ENCODE measurements at places on chromosomes 5 and 9.

GRCh38 chr5:154654486-154655371 is 100.4 kb upstream of the LARP1 start:
- no peak for DNase-seq

DNA sequence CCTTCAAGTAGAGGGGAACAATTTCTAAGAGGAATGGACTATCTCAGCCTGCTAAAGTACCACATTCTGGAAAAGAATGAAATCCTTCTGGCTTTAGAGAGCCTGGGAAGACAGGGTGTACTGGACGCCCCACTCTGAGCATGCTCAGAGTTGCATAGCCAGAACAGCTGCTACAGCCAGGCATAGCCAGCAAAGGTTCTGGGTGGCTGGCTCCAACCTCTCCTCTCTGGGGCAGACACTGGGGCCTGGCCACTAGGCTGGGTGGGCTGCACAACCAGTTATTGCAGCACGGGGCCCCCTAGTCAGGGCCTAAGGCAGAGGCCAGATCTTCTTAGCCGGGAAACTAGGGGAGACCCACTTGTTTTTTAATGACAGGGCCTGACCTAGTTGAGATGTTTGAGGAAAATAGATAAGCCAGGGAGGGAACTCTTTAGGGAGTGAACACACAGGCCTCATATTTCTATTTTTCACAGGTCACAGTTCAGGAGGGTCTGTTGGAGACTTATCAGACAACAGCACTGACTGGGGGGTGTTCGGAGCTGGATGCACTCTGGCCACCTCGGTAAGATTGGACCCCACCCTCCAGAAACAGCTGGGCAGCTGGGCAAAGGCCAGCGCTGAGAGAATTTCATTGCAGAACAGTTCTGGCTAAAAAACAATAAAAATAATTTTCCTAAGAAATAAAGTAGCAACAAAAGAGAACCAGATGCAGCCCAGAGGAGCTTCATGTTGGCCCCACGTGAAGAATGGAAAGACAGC is 142.9 kb downstream of the LPAR1 start:
- DNase-seq: no peak

DNA sequence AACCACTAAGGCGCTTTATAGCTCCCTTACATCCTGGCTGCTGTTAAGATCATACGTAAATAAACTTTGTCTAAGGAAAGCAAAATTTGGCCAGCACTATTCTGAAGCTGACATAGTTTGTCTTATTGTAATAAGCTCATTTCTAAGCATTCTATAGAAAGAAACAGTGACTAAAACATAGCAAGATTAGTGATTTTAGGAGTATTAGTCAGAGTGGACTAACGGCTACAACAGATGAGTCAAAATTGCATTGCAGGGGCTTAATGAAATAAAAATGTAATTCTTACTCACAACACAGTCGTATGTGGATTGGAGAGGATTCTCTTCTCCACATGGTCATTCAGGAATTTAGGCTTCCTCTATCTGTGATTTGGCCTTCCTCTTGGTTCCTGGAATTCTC is 347.6 kb downstream of the GADD45G start:
- no peak for DNase-seq

DNA sequence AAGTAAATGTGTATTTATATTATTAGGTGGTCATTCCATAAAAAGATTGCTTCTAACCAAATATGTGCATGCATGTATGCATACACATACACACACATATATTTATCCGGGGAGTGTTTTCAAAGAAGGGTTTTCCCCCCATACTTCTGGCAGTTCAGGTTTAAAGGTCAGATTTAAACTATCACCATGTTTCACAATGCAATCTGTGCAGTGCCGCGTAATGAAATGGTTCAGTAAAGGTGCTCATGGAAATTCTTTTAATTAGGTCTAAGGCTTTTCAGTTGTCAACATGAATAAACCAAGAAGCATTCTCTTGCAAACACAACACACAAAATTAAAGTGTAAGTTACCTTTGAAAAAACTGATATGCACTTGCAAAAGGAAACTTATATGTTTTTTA is 211.0 kb downstream of the CRB2 start:
- DNase-seq: no peak

- no peak for DNase-seq
These were observed 8.8 kb upstream of the TENT4A start for GRCh38 chr5:6704361-6704851.

DNA sequence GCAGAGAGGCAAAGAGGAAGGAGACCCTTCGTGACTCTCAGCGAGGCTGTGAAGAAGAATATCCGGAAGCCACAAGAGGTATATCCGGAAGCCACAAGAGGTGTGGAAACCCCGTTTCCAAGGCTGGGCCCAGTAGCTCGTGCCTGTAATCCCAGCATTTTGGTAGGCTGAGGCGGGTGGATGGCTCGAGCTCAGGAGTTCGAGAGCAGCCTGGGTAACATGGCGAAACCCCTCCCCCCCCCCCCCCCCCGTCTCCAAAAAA is 612 bp upstream of the BBLN start:
- DNase-seq: no peak

DNA sequence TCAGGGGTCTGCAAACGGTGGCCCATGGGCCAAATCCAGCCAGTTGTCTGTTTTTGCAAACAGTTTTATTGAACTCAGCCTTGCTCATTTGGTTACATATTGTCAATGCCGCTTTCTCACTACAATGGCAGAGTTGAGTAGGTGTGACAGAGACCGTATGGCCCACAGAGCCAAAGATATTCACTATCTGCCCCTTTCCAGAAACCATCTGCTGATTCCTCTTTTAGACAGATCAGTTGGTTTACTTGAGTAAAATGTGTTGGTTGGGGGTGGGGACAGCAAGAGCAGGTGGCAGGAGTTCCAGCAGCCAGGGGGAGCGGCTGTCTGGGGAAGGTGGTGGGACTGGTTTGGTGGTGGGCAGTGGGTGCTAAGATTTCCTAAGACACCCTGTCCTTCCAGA is 54.8 kb downstream of the COL27A1 start:
- DNase-seq: no peak

DNA sequence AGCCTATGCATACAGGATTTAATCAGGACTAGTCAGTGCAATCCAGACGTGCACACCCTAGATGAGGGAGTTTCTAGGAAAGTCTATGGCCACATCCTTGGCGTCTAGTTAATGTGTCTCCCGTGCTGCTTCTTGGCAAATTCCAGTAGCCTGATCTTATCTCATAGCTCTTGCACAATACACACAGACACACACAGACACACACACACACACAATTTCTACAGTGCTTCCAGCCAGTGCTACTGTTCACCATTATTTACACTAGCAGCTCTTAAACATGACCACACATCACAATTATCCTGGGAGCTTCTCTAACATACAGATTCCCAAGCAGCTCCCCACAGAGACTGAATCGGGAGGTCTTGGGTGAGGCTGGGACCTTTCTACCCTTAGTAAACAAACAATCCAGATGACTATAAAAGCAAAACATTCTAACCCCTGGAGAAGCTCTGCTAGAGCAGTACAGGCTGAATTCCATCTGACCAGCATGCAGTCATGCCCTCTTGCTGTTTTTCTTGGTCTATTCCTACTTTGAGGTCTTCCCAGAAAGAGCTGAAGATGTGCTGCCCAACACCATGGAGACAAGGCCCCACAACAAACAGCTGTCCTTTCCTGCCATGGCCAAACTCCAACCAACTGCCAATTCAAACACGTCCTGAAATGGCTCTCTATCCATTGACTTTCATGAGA is 236.6 kb downstream of the DEPDC1B start:
- DNase-seq: no peak

DNA sequence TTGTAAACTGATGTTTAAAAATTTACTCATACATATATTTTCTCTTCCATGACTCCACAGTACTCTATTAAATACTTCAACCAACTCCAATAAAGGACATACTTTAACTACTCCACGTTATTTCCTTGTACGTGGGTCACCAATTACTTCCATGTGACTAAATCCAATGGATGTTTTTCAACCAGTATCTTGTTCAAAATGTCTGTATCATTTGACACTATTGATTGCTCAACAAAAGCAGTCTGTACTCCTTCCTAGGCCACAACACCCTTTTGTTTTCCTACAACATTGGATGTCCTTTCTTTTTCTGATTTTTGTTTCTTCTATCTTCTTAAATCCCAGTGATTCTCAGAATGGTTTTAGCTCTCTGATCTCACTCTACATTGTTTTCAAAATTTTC is 943.7 kb downstream of the EFNA5 start:
- DNase-seq: no peak

DNA sequence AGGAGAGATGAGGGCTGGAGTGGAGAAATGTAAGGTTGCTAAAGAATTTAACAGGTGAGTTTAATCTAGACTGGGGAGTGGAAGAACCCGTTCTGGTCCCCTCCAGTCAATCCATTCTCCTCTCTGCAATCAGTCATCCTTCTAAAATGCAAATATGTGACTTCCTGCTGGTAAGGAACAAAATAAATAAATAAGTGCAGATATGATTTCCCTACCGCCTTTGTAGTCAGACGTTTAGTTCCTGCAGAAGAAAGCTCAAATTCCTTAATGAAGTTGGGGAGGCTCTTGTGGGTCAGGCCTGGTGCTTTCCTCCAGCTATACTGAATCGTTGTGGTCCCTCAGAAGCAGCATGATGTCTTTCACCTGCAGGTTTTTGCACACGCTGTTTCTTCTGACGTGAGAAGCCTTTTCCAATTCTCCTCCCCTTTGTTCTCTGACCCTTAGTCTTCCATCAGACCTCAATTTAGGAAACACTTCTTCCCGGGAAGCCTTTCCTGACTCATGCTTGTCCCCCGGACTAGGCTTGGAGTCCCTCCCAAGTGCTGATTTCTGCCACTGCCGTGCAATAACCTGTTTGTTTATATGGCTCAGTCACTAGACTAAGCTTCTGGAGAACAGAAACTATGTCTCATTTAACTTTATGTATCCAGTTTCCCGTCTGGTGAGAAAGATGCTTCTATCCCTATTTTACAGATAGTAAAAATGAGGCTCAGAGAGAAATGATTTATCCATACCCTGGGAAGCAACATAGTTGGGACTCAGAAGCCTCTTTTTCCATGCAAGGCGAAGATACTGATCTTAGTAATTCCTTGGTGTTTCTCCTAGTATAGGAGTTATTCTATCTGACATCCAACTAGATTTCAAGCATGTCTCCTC is 1.3 kb downstream of the ATP6V1G1 start:
- no peak for DNase-seq

DNA sequence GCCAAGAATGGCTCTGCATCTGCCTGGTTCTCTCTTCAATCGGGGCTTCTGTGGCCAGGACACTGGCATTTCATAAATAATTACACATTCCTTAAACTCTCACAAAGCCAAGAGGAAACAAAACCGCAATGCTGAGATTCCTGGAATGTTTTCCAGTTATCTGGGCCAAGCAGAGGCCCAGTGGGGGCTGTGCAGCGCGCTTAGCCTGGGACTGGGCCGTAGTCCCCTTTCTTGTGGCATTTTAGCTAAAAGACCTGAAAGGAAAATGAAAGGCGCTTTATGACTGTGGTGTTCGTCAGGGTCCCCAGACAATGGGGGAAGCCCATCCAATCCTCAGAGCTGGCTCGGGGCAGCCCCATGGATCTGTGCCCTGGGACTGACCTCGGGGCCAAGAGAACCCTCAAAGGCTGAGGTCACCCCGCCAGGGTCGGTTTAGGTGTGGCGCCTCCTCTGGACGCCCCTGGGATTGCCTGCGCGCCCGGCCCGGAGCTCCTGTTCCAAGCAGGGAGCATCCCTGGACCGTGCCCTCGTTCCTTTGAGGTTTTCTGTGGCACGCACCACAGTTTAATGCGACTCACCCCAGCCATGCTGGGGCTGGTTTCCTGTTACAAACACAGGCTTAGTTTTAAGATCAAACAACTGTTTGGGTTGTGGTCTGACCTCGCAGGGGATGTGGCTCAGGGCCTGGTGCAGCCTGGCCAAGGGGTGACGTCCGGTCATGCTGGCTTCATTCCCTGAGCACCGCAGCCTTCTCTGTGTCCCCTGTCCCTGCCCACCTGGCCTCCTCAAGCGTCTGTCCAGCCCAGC is 51.5 kb upstream of the NKD2 start:
- DNase-seq: no peak

GRCh38 chr5:107634981-107635848 is 35.5 kb downstream of the EFNA5 start:
- no peak for DNase-seq

DNA sequence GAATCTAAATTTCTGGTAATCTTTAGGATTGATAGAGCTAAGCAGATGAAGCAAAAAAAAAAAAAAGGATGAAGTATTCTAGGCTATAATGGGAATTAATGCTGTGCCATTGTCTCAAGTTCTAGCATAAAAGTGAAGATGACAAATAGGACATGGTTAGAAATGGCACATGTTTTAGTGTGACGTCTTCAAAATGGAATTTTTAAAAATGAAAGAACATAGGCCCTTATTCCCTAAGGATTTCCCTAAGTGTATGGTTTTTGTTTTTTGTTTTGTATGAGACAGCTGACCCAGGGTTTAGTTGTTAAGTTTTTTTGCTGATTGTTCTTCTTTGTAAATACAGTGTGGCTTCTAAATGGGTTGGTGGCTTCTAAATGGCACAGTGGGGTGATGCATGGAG is 7.1 kb downstream of the TLE4 start:
- no peak for DNase-seq

DNA sequence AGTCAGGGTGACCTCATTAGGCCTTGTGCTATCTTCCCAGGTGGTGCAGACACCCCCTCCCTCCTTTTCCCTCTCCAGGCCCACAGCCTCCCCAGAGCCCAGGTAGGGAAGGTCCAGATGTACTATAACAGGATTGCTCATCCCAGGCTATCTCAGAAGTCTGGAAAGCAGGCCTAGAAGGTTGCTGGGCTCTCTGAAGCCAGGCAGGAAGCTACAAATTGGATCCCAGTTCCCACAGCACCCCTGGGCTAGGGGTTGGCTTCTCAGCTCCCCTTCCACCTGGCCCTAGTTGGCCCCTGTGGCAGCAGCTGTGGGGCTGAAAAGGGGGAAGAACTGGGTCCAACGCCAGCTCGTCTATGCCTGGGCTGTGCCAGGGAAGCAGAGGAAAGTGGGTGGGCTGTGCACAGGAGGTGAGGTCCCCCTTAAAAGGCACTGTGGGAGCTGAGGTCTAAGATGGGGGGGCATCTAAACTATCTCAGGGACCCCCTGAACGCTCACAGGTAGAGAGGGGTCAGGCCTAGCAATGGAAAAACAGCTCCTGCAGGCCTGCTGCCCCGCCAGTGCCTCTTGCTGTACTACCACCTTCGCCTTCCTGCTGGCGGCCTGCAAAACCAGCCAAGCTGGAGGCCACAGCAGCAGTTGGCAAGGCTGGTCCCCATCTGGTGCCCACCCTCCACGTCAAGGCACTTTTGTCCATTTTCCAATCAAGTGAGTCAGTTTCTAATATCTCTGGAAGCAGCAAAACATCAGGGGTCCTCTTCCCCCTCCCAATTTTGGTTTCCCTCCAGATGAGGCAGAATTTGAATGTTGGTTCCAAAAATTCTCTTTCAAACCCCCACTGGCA is 13.3 kb upstream of the PSMD5 start:
- no peak for DNase-seq

DNA sequence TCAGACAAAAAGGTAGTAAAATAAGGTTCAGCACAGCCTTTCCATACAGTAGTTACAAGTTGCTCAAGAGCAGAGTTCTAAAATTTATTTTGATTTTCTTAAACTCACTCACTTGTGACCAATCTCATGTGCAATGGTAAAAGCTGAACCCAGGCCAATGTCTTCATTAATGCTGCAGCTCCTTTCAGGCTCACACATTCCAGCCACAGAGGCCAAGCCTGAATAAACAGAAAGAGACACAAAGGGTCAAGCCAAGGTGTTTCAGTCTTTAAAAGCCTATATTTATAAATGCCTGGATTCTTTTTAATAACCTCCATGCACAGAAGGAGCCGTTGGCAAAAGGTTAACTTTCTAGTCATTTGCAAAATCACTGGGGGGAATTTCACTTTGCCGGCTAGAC is 152.5 kb downstream of the ADAMTS6 start:
- DNase-seq: no peak

All from glutamatergic neuron (in vitro differentiated cells).